ENCODE measurements at places on chromosomes 11 and 22.
A peak's percentile ranks its signal among the peaks of the same experiment; 100 is the strongest.

DNA sequence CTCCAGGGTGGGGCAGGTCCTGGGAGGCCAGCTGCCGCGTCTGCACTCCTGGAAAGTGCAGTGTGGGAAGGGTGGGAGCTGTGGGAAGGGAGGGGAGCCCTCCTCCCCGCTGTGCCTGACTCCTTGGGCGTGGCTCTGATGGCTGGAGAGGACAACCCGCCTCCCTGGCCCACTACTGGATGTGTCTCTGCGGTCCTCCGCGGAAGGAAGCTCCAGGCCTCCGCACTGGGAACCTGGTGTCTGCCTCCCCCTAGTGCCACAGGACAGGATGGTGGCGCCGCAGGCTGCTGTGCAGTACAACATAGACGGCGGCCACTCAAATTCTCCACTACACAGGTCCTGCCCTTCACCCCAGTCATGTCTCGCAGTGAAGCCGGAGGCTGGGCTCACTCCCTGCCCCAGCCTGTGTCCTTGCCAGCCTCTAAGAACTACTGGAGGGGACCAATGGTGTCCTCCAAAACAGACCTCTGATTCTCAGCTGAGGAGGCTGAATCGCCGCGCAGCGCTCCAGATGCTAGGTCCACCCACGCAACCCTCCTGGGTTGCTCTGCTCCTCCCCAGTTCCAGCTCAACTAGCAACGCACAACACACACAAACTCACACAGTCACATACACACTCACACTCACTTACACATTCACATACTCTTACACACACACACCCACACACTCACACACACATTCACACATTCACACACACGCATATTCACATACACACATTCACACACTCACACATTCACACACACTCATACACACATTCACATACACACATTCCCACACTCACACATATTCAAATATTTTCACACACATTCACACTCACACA is 12.4 kb upstream of the DSCAML1 start:
- DNase-seq = peak; percentile 25

DNA sequence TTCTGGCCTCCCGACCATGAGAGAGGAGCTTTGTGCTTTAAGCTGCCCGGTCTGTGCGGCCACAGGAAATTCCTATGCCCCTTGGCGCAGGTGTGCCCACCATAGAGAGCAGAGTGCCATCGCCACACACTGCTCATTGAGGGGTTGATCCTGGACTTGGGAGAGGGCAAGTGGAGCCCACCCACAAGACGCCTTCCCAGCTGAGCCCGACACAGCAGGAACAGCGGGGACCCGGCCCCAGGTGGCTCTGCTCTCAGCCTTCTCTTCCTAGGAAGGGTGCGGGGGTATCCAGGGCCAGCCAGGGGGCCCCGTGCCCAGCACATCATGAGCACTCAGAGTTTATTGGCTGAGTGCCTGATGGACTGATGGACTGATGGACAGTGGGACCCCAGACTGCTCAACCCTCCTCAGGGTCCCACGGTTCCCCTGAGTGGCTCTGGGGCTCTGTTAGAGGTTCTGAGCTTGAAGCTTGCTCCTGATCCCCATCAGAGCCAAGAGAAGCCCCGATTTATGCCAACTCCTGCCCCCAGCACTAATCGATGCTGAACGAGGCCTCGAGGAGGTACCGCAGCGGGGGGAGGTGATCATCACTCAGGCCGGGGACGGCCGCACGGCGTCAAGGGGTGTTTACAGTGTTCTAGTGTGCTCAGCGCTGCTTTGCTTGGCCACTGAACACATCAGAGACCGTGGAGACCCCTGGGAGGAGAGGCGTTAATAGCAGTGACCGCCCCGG is 13.5 kb upstream of the MRGPRD start:
- no peak for DNase-seq

DNA sequence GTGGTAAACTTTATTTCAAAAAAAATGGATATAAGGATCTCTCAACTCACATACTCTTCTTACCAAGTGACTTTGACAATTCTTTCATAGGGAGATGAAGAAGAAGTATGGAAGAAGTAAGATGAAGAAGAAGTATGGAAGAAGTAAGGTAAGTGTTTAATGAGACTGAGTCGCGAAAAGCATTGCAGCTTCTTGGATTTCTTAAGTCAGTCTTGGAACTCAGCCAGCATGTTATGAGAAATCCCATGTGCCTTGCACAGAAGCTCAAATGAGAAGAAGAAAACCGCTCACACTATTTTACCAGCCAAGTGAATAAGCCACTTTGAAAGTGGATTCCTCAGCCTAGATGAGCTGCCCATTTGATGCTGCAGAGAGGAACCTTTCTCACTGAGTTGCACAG is 332.0 kb upstream of the CCDC179 start:
- DNase-seq = no peak

- DNase-seq = no peak
Measured at GRCh38 chr22:40105755-40106154, 72.0 kb upstream of the TNRC6B start.

Measured in LoVo (cell line).